Glomerular endothelial cell (primary cell): ENCODE measurements at places on chromosomes 1 and 21. TPM values are rescaled to one million over a fixed set of nuclear protein-coding genes. Genes with fewer than 3 reads are reported as not detected.

DNA sequence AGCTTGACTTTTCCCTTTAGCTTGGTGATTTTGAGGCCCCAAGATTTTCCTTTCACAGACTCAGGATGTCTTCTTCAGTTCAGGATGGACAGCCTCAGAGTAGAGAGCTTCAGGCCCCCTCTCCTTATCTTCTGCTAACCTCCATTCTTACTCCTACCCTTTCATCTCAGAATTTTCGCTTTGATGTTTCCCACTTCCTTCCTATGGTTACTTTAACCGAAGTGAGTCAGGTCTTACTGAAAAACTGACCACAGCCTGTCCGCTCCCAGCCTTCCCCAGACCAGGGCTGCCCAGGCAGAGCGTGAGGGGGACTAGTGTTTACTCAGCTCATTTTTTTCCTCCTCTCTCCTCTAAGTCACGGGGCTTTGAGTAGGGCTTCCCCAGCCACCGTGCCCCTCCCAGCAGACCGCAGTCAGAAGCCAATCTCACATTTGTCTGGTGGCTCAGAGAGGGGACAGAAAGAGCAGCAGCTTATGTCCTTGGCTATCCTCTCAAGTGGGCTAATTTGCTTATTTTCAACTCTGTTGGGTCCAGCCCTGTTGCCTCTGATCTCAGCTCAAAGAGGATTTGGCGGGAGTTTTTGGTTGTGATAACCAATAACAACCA lies 4.2 kb upstream of the IL19 start:
- DNase-seq: no peak

GRCh38 chr1:34018285-34018684 lies 146.7 kb downstream of the CSMD2 start:
- DNase-seq: no peak

GRCh38 chr1:235855811-235856429 lies 10.8 kb downstream of the LYST start:
- no peak for DNase-seq

DNA sequence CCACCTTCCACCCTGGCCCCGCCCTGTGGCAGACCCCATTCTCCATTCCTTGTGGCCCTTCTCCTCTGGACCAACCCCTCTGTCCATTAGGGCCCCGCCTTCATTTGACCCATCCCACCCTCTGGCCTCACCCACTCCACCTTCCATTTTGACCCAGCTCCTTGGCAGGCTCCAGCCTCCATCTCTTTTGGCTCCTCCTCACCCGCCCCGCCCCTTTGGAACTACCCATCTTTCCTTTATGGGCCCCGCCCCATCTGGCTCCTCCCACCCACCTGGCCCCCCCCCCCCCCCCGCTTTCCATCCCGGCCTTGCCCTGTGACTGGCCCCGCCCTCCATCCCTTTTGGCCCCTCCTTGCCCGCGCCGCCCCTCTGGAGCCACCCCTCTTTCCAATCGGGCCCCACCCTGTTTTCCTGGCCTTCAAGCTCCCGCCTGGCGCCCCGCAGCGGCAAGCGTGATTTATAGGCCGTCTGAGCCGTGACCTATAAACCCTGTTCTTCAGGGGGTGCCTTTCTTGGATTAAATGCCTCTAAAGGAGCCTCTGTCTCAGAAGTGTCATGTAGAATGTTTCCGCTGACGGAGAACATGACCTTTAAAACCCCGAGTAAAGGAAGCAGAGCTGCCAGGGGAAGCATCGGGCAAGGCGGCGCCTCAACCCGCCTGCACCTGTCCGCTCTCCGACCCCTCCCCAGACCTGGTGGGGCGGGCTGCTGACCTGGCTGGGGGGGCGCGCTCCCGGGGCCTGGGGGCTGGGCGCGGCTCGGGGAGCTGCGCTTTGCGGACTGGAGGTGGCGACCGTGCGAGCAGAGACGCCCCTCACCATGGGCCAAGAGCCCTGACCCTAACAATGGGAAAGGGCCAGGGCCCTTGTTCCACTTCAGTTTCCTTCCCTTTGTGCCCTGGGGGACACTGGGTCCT lies 178.0 kb downstream of the CAMTA1 start:
- no peak for DNase-seq

Gene FHL3
- 55.4 and 90.1 TPM in 2 replicates for total RNA-seq

Gene A3GALT2
- total RNA-seq: not detected in 2 replicates

Gene RAB13
- 72.6 and 77.4 TPM in 2 replicates for total RNA-seq
